ENCODE measurements at places on chromosomes 4 and X. TPM values are rescaled to one million over a fixed set of nuclear protein-coding genes. Genes with fewer than 3 reads are reported as not detected.

- no peaks in the 10 kb centered on the region for H3K27me3 ChIP-seq
- no peaks in the 10 kb centered on the region for H3K36me3 ChIP-seq
- peaks cover 11% of the 10 kb centered on the region for H3K4me1 ChIP-seq
Measured at GRCh38 chrX:134990801-134991481, at the start of gene SMIM10. Gene SMIM10 (plus strand): TSS chrX:134990991. CDS start chrX:134991096, 105 bp downstream.

The BTC gene
- total RNA-seq: 41.5 TPM

GRCh38 chr4:158411269-158411668 is 110.4 kb upstream of the RXFP1 start:
- H3K27me3 ChIP-seq: no peaks in the 10 kb centered on the region
- no peaks in the 10 kb centered on the region for H3K4me1 ChIP-seq
- no peak for DNase-seq
- H3K36me3 ChIP-seq: no peaks in the 10 kb centered on the region
- no peak overlapping the region for H3K4me3 ChIP-seq

DNA sequence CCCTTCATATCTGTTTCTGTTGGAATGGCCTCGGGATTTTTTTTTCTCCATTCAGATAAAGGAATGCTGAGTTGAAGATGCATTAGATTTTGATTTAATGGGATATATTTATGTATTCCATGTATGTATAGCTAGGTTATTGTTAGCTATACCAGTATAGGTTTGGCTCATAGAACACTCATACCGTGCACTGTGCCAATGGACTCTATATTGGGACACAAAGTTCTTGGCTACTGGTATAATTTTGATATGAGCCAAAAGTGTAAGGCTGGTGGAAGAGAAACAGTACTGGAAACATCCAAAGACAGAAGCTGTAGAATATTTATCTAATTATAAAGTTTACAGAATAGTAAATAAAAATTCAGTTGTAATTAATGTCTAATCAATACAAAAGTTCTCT is 1912.1 kb downstream of the STIM2 start:
- no peak for DNase-seq
- no peaks in the 10 kb centered on the region for H3K4me1 ChIP-seq
- no peak overlapping the region for H3K27ac ChIP-seq
- no peak overlapping the region for H3K4me3 ChIP-seq
- H3K36me3 ChIP-seq: no peaks in the 10 kb centered on the region

DNA sequence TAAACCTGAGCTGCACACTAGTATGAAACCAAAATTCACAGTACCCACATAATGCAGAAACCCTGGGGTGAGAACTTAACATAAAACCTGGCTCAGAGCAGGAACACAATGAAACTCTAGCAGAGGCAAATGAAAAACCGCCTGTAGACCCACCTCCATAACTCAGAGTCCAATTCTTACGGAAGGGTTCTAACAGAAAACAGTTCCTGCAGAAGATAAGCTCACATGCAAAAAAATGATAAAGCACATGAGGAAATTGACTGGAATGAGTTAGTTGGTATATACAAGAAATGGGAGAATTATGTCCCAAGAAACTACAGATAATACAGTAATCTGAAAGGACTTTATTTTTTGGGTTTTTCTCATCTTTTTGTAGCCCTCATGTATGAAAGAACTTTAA is 14.7 kb downstream of the RTL9 start:
- no peak for DNase-seq
- no peak overlapping the region for H3K4me3 ChIP-seq

- no peak overlapping the region for H3K4me3 ChIP-seq
- no peak for DNase-seq
- H3K36me3 ChIP-seq: no peaks in the 10 kb centered on the region
- no peaks in the 10 kb centered on the region for H3K27me3 ChIP-seq
Measured at GRCh38 chr4:82491251-82491960, 61.0 kb downstream of the ENOPH1 start.

The RHOXF1 gene
- total RNA-seq: not detected

The SPANXA2 gene
- total RNA-seq: not detected

All from stomach (tissue), 19 donors.